ENCODE measurements at places on chromosomes 12 and 14.

DNA sequence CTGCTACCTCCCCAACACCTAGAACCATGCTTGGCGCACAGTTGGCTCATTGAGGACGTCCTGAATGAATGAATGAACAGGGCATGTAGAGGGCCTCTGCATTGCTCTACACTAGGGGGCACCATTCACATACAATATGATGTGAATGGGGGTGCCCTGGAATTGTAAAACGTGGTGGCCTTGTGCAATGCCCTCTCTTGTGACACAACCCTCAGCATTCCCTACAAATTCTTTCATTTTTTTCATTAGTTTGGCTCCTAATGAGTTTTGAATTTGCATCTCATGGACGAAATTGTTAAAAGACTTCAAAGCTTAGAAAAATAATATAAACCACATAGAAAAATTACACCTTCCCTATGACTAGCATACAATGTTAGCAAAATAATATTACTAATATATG, 2.3 kb upstream of the DIO2 start:
- no peak for DNase-seq

GRCh38 chr12:83538361-83538965, 851.8 kb downstream of the TMTC2 start:
- no peak for DNase-seq

GRCh38 chr12:49345825-49346658, 646 bp upstream of the DNAJC22 start:
- DNase-seq, result no peak

GRCh38 chr12:96427269-96427729, 27.1 kb upstream of the CDK17 start:
- peak; percentile 8 for DNase-seq

GRCh38 chr12:81206429-81206828, 128.6 kb downstream of the ACSS3 start:
- no peak for DNase-seq

DNA sequence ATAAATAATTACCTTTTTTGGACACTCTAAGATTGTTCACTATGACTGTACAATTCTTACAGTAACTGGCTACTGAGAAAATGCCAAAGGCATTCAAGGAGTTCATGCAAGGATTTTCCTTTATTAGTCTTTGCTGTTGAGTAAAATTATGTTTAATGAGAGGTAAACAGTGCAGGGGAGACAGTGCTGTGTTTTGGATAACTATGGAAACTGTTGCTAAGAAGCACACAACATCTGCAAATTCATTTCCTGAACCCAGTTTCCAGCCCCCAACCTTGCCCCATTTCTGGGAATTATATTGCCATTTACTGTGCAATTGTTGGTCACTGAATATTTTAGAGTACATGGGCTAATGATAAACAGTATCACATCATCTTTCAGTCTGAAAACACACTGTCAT, 1005.8 kb downstream of the TRHDE start:
- no peak for DNase-seq

DNA sequence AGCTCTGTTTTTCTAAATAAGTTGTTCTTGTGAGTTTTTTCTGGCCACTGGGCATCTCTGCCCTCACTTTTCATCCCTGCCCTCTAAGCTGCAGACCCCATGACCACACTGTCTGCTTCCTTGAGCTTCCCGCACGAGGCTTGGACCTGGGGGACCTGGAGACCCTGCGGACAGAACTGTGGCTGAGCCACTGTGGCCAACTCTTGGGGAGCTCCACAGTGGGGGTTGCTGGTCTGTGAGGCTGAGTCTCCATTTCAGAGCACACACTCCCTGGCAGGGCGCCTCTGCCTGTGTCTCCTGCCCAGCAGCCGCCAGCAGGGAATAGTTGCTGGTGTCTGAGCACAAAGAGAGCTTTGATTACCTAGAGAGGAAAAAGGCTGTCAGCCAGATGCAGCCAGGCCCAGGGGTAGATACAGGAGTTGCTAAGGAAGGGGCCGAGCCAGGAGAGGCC, 13.1 kb upstream of the RIN3 start:
- DNase-seq, result no peak

- peak; percentile 76 for DNase-seq
Observed at GRCh38 chr12:7113389-7113871, 4.4 kb upstream of the C1RL start.

DNA sequence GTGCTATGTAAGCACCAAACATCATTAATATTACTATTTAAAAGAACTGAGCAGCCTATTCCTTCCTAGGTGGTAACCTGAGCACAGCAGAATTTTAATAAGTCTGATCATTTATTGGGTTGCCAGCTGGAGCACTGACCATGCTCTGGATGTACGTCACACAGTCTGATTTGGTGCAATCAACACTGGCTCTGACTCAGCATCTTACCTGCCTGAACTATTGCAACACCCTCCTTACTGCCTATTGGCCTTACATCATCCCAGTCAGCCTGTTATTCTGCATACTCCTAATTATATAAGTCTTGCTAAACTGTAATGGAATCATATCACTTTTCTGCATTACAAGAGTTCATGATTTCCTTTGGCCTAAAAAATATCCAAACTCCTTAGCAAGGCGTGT, 149.7 kb downstream of the PTPRO start:
- DNase-seq, result no peak

- DNase-seq, result no peak
Observed at GRCh38 chr14:75806352-75806832, 145.3 kb downstream of the TTLL5 start.

GRCh38 chr12:65962921-65963861, 138.9 kb downstream of the HMGA2 start:
- no peak for DNase-seq

DNA sequence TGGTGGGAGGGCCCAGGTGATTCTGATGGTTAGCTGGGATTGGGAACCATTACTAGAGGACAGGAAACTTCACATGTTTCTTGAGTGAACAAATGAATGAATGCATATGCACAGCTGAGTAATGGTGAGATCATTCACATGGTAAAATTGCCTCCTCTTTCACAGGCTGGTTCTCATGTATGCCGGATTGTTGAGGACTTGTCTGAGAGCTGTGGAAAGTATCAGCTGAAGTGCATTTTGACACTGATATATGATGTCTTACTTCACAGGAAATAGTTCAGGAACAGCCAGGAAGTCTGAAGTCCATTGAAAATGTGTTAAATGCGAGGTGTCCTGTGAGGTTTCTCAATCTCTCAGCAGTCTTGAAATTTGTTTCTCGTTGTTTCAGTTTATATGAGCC, 77.6 kb upstream of the DACT1 start:
- DNase-seq, result no peak

- no peak for DNase-seq
Observed at GRCh38 chr12:131473741-131474709, 236.9 kb upstream of the SFSWAP start.

GRCh38 chr12:27213830-27214787, 30.0 kb upstream of the STK38L start:
- DNase-seq, result no peak

DNA sequence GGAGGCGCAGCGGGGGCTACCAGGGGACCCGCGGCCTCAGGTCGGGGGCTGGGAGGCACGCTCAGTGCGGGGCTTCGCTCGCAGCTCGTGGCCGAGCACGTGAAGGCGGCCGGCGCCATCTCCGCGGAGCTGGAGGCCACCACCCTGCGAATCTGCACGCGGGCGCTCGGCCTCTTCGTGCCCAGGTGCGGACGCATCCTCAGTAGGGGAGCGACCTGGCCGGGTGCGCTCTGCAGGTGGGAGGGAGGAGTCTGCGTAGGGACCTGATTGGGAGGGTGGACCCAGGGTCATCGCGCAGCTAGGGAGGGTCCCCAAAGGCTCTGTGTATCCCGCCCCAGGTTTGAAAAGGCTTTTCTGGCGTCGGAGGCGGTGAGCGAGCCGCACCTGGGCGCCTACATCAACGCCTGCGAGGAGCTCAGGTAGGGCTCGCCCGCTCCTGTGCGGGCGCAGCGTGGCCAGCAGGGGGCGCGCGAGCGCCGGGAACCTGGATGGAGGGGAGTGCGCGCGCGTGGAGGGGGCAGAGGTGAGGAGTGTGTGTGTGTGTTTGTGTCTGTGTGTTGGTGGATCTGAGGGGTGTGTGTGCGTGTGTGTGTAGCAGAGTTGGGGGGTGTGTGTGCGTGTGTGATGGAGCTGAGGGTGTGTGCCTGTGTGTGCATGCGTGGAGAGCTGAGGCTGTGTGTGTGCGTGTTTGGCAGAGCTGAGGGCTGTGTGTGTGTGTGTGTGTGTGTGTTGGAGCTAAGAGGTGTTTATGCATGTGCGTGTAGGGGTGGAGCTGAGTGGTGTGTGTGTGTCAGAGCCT, 10.3 kb downstream of the EXOC3L4 start:
- DNase-seq, result peak; percentile 58

GRCh38 chr14:32352631-32353030, 23.5 kb downstream of the AKAP6 start:
- DNase-seq, result no peak

DNA sequence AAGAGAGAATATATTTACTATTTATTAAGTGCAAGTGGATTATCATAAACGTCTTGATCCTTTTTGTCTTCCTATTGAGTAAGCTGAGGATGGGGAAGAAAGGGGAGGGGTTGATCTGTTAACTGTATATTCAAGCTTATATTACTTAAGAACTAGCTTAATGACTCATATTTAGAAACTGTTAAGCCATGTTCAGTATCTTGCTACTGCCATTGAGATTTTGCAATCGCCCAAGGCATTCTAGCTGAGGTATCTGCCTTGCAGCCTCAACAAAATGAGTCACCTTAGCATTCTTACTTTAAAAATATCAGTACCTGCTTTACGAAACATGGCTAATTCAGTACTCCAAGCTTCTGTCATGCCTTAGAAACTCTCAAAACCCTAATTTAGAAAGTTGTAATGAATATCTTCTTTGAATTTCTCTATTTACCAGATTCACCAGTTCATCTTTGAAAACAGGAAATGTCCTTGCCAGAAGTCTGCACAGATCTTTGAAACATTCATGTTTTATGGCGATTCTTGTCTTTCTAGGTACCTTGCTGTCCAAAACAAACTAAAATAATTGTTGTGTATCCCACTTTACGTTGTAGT, 76.1 kb downstream of the ALG10B start:
- DNase-seq, result no peak

GRCh38 chr12:105547786-105548185, 217.3 kb downstream of the C12orf75 start:
- DNase-seq, result no peak

DNA sequence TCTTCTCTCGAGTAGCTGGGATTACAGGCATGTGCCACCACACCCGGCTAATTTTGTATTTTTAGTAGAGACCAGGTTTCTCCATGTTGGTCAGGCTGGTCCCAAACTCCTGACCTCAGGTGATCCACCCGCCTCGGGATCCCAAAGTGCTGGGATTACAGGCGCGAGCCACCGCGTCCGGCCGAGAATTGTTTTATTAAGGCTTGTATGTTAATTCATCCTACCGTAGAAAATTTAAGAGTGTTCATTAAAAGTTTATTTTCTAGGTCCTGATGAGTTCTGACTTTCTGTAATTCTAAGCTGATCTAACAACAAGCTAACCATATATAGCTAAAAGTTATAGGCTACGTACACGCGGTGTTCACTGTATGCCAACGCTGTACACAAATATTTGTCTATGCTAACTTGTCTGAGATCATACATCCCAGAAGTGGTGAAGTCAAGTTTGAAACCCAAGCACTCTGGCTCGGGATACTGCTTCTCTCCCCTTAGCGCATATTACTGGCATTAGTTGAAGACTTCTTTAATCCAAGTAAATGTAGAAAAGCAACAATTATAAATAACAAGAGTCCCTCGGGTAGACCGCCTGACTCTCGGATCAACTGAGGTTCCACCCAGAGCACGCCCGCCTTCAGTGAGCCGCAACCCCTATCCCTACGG, 570 bp upstream of the MRPS35 start:
- DNase-seq, result peak; percentile 31

- DNase-seq, result no peak
Observed at GRCh38 chr12:29882846-29883245, 99.1 kb upstream of the TMTC1 start.

DNA sequence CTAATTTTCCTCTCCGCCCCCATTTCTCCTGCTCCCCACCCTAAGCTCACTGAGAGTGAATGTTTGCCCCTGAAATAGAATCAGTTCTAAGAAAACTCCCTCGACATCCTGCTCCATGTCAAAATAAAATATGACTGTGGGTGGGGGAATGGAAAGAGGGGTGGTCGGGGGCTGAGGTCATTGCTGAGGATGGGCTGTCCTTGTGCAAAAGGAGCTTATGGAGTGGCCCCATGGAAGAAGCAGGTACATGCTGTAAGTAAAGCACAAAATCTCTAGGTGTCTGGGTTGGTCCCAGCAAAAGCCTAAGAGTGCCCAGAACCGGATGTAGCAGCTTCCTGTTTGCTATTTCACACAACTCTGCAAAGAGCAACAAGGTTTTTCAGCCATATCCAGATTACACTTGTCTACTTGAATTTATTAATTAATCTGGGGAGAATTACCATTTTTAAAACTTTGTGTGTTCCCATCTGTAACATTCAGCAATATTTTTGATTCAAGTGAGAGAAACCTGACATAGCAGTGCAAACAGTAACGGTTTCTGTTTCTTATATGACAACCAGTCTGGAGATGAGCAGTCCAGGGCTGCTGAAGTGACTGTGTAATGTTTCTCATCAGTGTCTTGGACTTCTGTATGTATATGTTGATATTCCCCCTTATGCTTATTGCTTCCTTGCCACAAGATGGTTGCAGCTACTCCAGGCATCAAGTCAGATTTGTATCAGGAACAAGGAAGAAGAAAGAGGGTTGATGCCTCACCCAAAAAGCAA, 40.4 kb upstream of the GZMB start:
- DNase-seq, result peak; percentile 64

- no peak for DNase-seq
Observed at GRCh38 chr12:30870491-30871265, 55.9 kb upstream of the TSPAN11 start.

- no peak for DNase-seq
Observed at GRCh38 chr12:122858171-122858570, 22.9 kb downstream of the HIP1R start.

DNA sequence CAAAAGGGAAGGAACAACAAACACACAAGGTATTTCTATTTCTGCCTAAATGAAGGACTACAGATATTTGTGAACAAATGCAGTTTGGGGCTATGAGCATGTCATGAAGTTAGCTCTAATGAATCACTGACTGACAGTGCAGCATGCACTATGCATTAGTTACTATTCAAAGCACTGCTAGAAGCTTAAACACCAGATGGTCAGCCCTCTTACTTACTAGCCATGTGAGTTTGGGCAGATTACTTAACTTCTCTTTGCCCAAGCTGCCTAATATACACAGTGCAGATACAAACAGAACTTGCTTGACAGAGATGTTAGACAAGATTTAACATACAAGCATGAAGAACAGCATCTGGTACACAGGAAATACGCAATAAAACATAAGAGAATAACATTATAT, 96.0 kb downstream of the ATXN2 start:
- DNase-seq, result no peak
